ENCODE measurements at places on chromosomes 1 and 21. TPM values are rescaled to one million over a fixed set of nuclear protein-coding genes. Genes with fewer than 3 reads are reported as not detected.

The LCE4A gene
- not detected for total RNA-seq

The FGR gene
- 0.29 TPM for total RNA-seq

The PLA2G2E gene
- not detected for total RNA-seq

The PROX1 gene
- total RNA-seq: not detected

Measured in myometrial cell (primary cell).